ENCODE measurements at places on chromosomes 2 and 18. TPM values are rescaled to one million over a fixed set of nuclear protein-coding genes. Genes with fewer than 3 reads are reported as not detected.

- no peak overlapping the region for H3K27ac ChIP-seq
- no peaks in the 10 kb centered on the region for H3K4me1 ChIP-seq
- DNase-seq, result no peak
- H3K4me3 ChIP-seq, result no peak overlapping the region
- H3K27me3 ChIP-seq, result no peaks in the 10 kb centered on the region
- no peaks in the 10 kb centered on the region for H3K36me3 ChIP-seq
Observed at GRCh38 chr2:86584151-86584913, 21.1 kb upstream of the CHMP3 start.

The RFTN2 gene
- total RNA-seq, result not detected

The CARF gene
- 5.3 TPM for total RNA-seq

GRCh38 chr18:58611395-58612131 is 17.3 kb downstream of the ALPK2 start:
- H3K36me3 ChIP-seq, result no peaks in the 10 kb centered on the region
- DNase-seq, result peak; percentile 34
- H3K27ac ChIP-seq, result no peak overlapping the region
- H3K4me1 ChIP-seq, result peaks cover 5% of the 10 kb centered on the region
- H3K4me3 ChIP-seq, result no peak overlapping the region

- H3K4me3 ChIP-seq, result no peak overlapping the region
- no peak overlapping the region for H3K27ac ChIP-seq
- H3K4me1 ChIP-seq, result no peaks in the 10 kb centered on the region
Observed at GRCh38 chr2:121349721-121350401, 64.9 kb upstream of the TFCP2L1 start.

- peak overlapping the region; percentile 39 for H3K4me3 ChIP-seq
- H3K27me3 ChIP-seq, result no peaks in the 10 kb centered on the region
- H3K4me1 ChIP-seq, result peaks cover 46% of the 10 kb centered on the region
- DNase-seq, result peak; percentile 89
Observed at GRCh38 chr2:241546771-241547498, 11.6 kb upstream of the BOK start.

The LDAH gene
- total RNA-seq, result 27.6 TPM

The FAM237A gene
- not detected for total RNA-seq

DNA sequence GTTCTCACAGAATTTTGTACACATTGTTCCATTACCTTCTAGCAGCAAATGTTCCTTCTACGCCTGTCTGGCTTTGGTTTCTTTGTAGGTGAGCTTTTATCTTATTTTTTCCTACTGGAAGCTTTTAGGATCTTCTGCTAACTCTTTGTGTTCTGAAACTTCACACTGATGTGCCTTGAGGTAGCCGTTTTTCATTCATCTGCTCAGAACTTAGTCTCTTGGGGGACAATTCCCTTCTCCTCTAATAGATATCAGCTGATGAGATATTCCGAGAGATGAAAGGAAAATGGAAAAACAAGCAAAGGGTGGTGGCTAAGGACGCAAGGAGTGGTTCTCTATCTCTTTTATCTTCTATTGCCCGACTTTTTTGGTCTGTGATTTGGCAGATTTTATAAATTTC is 27.8 kb upstream of the LPIN1 start:
- no peak for DNase-seq
- no peaks in the 10 kb centered on the region for H3K4me1 ChIP-seq
- H3K4me3 ChIP-seq, result no peak overlapping the region
- no peak overlapping the region for H3K27ac ChIP-seq
- peaks cover 8% of the 10 kb centered on the region for H3K27me3 ChIP-seq
- H3K36me3 ChIP-seq, result no peaks in the 10 kb centered on the region

The TMEM182 gene
- 6.7 TPM for total RNA-seq

- H3K4me3 ChIP-seq, result no peak overlapping the region
- H3K4me1 ChIP-seq, result 0 out of 2 replicates have a peak, but pooled peaks cover 2% of the 10 kb centered on the region
- H3K36me3 ChIP-seq, result no peaks in the 10 kb centered on the region
- H3K27me3 ChIP-seq, result 0 out of 2 replicates have a peak, but pooled peaks cover 2% of the 10 kb centered on the region
- no peak for DNase-seq
Observed at GRCh38 chr2:37984589-37984988, 59.5 kb downstream of the RMDN2 start.

DNA sequence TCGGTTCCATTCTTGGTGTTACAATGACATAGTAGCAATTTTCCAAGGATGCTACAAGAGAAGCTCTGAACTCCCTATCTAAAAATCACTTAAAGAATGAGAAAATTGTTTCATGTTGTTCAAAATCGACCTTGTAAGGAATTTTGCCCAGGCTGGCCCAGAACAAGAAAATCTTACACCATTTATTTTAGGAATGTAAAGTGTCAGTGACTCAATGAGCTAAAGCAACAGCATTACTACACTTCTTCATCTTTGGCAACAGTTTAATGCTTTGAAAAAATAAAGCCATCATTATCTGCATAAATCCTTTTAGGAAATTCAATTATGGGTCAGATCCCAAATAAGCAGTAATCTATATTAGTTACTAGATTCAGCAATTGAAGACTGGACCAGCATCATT is 38.6 kb downstream of the SLC25A12 start:
- no peaks in the 10 kb centered on the region for H3K27me3 ChIP-seq
- peaks cover 2% of the 10 kb centered on the region for H3K36me3 ChIP-seq
- DNase-seq, result no peak
- H3K4me1 ChIP-seq, result no peaks in the 10 kb centered on the region

GRCh38 chr18:77096936-77097886 is 35.4 kb downstream of the MBP start:
- DNase-seq, result no peak
- no peak overlapping the region for H3K27ac ChIP-seq
- H3K4me1 ChIP-seq, result no peaks in the 10 kb centered on the region
- H3K36me3 ChIP-seq, result no peaks in the 10 kb centered on the region
- H3K4me3 ChIP-seq, result no peak overlapping the region
- H3K27me3 ChIP-seq, result no peaks in the 10 kb centered on the region

DNA sequence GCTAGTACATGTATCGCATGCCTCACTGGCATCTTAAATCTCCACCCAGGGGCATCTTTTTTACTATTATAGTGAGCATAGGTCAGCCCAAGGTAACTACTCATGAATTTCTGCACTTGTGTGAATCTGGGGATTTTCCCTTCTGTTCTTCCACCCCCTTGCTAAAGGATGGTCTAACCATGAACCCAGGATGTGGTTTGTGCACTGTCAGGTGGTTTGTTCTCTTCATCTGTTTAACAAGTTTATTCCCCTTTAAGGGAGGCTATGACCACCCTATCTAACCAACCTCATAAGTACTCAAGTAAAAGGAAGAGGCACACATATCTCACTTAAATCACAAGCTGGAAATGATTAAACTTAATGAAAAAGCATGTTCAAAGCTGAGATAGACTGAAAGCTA is 243.0 kb downstream of the RPRM start:
- H3K4me1 ChIP-seq, result no peaks in the 10 kb centered on the region
- H3K27ac ChIP-seq, result no peak overlapping the region
- no peaks in the 10 kb centered on the region for H3K27me3 ChIP-seq
- no peak for DNase-seq
- H3K4me3 ChIP-seq, result no peak overlapping the region
- H3K36me3 ChIP-seq, result no peaks in the 10 kb centered on the region

The TWIST2 gene
- total RNA-seq, result not detected

GRCh38 chr18:3985664-3986063 is 469.4 kb downstream of the DLGAP1 start:
- no peak overlapping the region for H3K27ac ChIP-seq
- no peaks in the 10 kb centered on the region for H3K27me3 ChIP-seq
- no peaks in the 10 kb centered on the region for H3K4me1 ChIP-seq
- DNase-seq, result no peak

DNA sequence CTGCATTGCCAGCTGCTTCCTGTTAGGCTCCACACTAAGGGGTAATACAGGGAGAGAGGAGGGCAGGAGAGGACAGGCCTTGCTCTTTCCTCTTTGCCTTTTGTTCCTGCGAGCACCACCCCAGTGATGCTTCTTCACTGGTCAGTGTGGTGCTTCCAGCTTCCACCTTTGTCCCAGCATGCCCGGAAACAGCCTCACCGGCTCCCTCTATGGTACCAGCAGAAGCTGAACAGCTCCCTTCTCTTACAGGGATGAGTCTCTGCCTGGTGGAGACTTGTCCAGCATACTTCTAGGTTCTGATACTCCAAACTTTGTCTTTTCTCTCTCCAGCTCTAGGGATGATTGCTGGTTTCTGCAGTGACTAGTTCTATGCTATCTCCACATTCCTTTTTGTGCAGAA is 413.3 kb downstream of the TSN start:
- H3K4me1 ChIP-seq, result no peaks in the 10 kb centered on the region
- H3K27ac ChIP-seq, result no peak overlapping the region
- no peaks in the 10 kb centered on the region for H3K36me3 ChIP-seq
- no peak for DNase-seq
- H3K27me3 ChIP-seq, result no peaks in the 10 kb centered on the region

GRCh38 chr2:72395096-72395495 is 247.4 kb upstream of the CYP26B1 start:
- H3K4me1 ChIP-seq, result no peaks in the 10 kb centered on the region
- H3K27ac ChIP-seq, result no peak overlapping the region
- H3K27me3 ChIP-seq, result no peaks in the 10 kb centered on the region

GRCh38 chr18:45084206-45084605 is 403.5 kb downstream of the SETBP1 start:
- H3K4me3 ChIP-seq, result no peak overlapping the region
- H3K4me1 ChIP-seq, result no peaks in the 10 kb centered on the region
- DNase-seq, result no peak
- no peaks in the 10 kb centered on the region for H3K36me3 ChIP-seq
- H3K27ac ChIP-seq, result no peak overlapping the region

DNA sequence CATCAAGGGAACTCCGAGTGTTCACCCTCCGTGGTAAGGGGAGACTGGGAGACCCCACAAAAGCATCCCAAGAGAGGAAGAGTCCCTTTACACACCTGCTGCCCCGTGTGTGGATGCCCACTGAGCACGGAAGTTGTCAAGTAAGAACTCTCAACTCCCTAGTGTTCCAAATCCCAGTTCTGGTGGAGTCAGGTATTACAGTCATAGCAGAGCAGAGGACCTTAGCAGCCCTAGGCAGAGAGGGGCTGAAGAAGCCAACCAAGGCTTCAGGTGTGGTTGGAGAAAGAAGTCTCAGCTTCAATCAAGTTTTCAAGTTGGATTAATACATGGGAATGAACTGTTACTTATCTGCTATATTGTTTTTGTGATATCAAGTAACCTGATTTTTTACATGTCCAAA is 512.5 kb downstream of the RNF144A start:
- DNase-seq, result no peak
- H3K4me3 ChIP-seq, result no peak overlapping the region
- 0 out of 2 replicates have a peak, but pooled peaks cover 5% of the 10 kb centered on the region for H3K27me3 ChIP-seq
- no peaks in the 10 kb centered on the region for H3K36me3 ChIP-seq

- H3K4me1 ChIP-seq, result no peaks in the 10 kb centered on the region
- no peak for DNase-seq
- H3K4me3 ChIP-seq, result no peak overlapping the region
- no peaks in the 10 kb centered on the region for H3K36me3 ChIP-seq
Observed at GRCh38 chr2:86223140-86223926, 24.1 kb downstream of the MRPL35 start.

- DNase-seq, result no peak
- no peaks in the 10 kb centered on the region for H3K27me3 ChIP-seq
- H3K4me1 ChIP-seq, result no peaks in the 10 kb centered on the region
- no peak overlapping the region for H3K27ac ChIP-seq
- peaks cover 3% of the 10 kb centered on the region for H3K36me3 ChIP-seq
Observed at GRCh38 chr18:45957100-45957499, 10.0 kb downstream of the EPG5 start.

- no peaks in the 10 kb centered on the region for H3K4me1 ChIP-seq
- no peak overlapping the region for H3K4me3 ChIP-seq
- H3K27ac ChIP-seq, result no peak overlapping the region
- no peaks in the 10 kb centered on the region for H3K27me3 ChIP-seq
- H3K36me3 ChIP-seq, result no peaks in the 10 kb centered on the region
Observed at GRCh38 chr18:56748698-56749268, 97.6 kb downstream of the WDR7 start.

The IL36G gene
- not detected for total RNA-seq

DNA sequence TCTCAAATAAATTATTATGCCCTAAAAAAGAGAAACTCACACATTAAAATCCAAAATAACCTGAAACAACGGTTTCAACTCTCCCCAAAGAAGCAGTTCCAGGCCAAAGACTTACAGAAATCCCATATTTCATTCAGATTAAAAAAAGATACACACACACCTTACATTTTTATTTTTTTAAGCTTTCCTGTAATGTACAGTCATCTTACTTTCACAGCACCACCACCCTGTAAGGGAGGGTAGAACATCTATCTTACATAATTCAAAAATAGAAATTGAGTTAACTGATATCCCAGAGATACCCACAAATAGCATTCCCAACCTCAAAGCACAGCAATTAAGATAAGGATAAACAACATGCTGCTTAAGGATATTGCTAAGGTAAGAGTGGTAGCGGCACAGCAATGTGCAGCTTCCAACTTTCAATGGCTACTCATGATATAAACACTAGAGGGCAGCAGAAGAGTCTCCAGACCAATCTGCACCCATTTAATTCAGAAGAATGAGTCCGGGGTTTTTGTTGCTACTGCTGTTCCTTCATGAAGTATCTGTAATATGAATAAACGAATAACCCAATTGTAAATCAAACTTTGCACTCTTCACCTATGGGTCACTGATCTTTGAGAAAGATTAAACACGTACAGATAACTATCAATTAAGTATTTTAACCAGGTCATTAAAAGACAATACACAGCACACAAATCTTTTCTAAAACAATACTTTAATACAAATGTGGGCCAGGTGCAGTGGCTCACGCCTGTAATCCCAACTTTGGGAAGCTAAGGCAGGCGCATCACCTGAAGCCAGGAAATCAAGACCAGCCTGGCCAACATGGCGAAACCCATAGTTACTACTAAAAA is 11.3 kb downstream of the GFPT1 start:
- no peaks in the 10 kb centered on the region for H3K27me3 ChIP-seq
- H3K36me3 ChIP-seq, result peaks cover 33% of the 10 kb centered on the region
- DNase-seq, result peak; percentile 17
- H3K4me3 ChIP-seq, result no peak overlapping the region
- no peak overlapping the region for H3K27ac ChIP-seq

DNA sequence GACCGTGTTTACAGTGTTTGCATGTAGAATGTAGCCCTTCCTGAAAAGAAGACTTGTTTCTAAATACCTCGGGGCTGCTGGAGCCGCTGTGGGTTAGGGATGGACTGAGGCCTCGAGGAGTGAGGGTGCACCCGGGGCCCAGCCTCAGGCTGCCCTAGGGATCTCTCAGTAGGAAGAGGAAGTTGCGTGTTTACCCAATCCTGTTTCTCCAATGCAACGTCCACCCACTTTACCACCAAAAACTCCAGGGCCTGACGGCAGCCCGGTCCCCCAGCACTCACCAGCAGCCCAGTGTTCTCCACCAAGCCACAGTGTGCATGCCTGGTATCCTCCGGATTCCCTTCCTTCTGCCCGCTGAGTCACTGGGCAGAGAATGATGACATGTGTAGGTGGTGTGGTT is 255.8 kb downstream of the GLI2 start:
- peaks cover 15% of the 10 kb centered on the region for H3K4me1 ChIP-seq
- peaks cover 34% of the 10 kb centered on the region for H3K36me3 ChIP-seq
- no peak overlapping the region for H3K4me3 ChIP-seq

DNA sequence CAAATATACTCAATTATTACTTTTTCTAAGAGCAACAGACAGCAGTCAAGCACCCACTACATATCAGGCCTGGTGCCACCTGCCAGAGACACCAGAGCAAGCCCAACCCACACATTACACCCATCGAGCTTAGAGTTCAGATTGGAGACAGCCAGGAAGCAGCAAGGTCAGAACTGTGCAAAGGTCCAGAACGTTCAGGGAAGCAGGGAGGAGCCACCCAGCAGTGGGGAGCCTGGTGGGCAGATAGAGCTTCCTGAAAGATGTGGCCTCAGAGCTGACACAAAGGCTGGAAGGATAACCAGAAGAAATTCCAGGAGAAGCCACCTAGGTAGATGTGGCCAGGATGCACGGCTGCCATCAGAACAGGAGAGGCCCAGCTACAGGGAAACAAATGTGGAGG is 440.5 kb upstream of the ID2 start:
- no peaks in the 10 kb centered on the region for H3K36me3 ChIP-seq
- no peak overlapping the region for H3K27ac ChIP-seq
- no peak overlapping the region for H3K4me3 ChIP-seq
- H3K4me1 ChIP-seq, result no peaks in the 10 kb centered on the region
- 0 out of 2 replicates have a peak, but pooled peaks cover 3% of the 10 kb centered on the region for H3K27me3 ChIP-seq

Measured in SJCRH30 (cell line).